ENCODE measurements at places on chromosomes 7 and 10.

- no peak for DNase-seq
These were observed 29.9 kb upstream of the DLD start for GRCh38 chr7:107860981-107861652.

- DNase-seq, result no peak
These were observed 56.1 kb downstream of the ATAD1 start for GRCh38 chr10:87761892-87762291.

DNA sequence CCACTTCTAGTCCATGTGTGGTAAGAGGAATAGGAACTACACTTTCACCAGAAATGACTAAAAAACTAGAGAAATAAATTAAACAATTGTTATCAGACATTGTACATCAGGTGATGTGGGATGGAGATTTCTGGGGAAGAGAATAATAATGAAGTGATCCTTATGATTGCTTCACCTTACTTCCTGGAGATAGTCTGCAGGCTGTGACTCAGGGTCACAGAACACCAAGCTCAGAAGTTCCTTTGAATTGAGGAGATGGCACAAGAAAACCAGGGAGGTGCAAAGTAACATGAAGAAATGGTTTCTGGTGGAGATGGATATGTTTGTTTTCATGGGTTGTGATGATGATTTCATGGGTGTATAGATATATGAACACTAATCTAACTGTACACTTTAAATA lies 44.5 kb downstream of the ZWINT start:
- DNase-seq, result no peak

GRCh38 chr10:111543854-111544253 lies 467.0 kb downstream of the ADRA2A start:
- DNase-seq, result no peak

DNA sequence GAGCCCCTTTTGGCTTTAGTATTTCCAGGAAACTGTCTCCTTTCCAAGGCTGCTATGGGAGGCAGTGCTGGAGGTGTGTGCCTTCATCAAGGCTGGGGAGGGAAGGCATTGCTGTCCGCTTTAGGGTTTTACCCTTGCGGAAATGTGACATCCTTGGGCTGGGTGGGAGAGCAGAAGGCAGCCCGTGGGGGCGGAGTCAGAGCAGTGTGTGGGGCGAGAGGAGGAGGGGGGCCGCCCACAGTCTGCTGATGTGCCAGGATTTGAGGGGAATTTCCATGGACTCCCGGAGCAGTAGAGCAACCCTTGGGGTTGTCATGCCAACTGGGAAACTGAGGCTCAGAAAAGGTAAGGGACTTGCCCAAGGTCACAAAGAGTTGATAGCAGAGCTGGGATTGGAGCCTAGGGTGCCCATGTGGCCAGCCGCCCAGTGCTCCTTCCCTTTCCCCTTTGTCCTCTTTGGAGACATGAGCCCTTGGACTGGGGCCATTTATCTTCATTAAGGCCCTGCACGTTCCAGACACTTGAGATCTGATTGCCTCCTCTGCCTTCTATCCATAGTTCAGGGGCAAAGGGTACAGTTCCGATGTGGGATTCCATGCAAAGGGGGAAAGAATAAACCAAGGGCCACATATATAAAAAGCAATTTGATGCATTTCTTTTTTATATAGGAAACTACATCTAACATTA lies 22.2 kb downstream of the TSPAN15 start:
- DNase-seq, result no peak

- DNase-seq, result no peak
These were observed 73.9 kb upstream of the PDGFA start for GRCh38 chr7:593324-594115.

DNA sequence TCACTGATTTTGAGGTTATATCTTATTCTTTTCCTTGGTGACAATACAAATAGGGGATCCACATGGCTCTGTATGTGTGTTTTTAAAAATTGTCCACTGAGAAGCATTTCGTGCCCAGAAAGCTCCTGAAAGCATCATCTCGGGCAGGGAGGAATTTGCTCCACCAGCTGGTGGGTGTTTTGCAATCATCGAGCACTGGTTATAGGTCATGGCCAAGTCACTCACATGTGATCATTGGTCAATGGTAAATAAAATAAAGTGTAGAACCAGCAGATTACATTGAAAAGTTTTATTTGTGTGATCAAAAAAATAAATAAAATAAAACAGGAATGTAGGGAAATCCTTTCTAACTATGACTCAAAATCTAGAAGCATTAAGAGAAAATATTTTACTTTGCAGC lies 23.0 kb upstream of the SNX13 start:
- DNase-seq, result no peak

- no peak for DNase-seq
These were observed 39.4 kb upstream of the ARHGAP21 start for GRCh38 chr10:24762966-24763623.

GRCh38 chr7:66928388-66928787 lies 7.4 kb downstream of the TMEM248 start:
- no peak for DNase-seq

- DNase-seq, result no peak
These were observed 69.5 kb upstream of the CDK13 start for GRCh38 chr7:39880556-39880955.

DNA sequence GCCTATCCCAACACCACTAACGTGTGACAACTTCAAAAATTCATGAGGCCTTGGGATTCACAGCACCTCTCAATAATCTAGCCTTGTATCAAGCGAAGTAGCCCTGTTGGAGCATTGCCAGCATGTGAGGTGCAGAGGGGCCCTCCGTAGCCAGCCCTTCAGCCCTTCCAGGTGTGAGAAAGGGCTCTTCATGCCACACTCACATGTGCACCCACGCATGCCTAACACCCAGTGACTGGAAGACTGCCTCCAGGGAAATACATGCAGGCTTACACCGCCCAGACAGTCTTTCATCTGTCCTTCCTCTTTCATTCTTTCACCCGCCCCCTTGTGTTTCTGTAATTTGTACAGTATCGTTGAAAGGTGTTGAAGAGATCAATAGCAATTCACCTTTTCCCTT lies 26.1 kb downstream of the LRRC4 start:
- no peak for DNase-seq

- DNase-seq, result no peak
These were observed 37.4 kb upstream of the KDM7A start for GRCh38 chr7:140214075-140214684.

DNA sequence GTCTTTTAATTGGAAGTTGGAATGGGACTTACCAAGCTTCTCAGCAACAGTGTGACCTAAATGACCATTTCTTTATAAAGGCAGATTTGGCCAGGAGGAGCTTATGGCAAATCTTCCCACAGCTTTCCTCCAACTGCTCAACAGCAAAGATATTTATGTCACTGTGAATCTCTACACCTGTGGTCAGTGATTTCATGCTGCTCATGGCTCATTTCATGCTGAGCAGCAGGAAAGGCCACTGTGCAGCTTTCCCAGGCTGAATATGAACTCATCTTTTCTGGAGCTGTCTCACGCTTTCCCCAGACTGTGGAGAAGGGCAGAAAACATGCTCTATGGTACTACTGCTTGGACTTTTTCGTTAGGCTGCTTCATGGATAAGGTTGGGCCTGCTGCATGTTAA lies 29.8 kb downstream of the CALCR start:
- DNase-seq, result no peak

DNA sequence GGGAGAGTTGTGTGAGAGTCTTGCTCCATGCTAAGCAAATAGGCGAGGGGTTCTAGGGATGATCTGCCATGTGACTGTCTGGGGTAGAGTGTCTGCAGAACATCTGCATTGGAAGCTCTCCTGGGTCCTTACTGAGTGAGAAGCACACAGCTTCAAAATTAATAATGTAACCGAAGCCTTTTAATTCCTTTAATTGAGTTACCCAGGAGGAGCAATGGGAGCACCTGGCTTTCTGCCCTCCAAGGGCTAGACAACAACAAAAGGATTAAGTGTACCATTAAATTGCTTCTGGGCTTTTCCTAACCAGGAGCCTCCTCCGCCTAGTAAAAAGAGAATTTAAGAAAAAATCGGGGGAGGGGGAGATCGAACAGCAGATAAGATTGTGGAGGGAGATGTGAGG lies 102.0 kb upstream of the TBX20 start:
- DNase-seq, result no peak
